ENCODE measurements at places on chromosomes 3 and 15. TPM values are rescaled to one million over a fixed set of nuclear protein-coding genes. Genes with fewer than 3 reads are reported as not detected.

PLCH1 gene
- 1.3 TPM for total RNA-seq

SH2D7 gene
- total RNA-seq = not detected

GRCh38 chr3:151976211-151977050, 103.0 kb downstream of the SUCNR1 start:
- DNase-seq = no peak

DNA sequence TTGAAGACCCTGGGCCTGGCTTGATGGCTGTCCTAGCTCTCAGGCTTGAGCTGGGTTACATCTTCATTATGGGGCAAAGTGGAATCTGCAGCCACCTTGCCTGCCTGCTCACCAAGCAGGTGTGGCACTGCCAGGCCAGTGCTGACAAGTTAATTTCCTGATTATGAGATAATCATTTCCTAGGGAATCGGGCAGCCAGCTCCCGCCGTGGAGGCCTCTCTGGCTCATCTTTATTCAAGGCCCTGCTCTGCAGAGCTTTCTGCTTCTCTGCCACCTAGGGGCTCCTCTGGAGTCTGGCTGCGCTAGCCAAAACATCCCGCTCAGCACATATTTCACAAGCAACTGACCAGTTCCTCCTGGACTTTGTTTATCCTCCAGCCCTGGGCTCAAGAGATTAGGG, 9.9 kb downstream of the LOXL1 start:
- DNase-seq = no peak

GRCh38 chr3:32814361-32814760, 3.4 kb upstream of the TRIM71 start:
- no peak for DNase-seq

DNA sequence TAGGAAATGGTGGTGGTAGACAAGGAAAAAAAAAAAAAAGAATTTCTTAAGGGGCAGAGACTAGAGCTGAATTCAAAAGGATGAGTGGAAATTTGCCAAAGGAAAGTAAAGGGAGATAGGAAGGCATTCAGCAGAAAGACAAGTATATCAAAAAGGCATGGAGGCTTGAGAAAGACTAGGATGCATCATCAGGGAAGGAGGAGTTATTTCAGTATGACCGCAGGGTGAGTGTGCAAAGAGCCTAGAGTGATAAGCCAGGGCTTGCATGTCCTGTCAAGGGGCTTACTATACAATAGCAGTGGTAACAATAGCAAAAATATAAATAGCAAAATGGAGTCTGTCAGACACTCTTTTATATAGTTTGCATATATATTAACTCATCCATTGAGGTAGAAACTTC, 112.0 kb downstream of the FRMD4B start:
- DNase-seq = no peak

- no peak for DNase-seq
Measured at GRCh38 chr3:98433764-98434163, 29.2 kb upstream of the OR5K1 start.

Data from mesothelial cell of epicardium (in vitro differentiated cells).